ENCODE measurements at places on chromosomes 16 and 17.

DNA sequence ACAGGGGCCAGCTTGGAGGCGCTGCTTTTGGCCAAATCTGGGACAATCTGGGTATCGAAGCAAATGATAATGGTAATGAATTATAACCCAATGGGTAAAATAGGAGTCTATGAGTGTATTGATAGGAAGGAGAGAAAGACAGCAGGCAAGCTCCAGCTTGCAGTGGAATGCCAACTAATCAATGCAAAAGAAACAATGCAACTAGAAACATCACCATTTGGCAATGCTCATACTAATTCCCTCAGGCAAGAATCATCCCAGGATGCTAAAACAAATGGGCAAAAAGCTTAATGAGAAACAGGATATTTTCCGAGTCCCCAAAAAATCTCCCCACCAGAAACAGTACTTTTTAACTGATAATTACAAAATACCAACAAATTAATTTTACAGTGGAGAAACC, 64.7 kb downstream of the ADCY9 start:
- DNase-seq = no peak

- DNase-seq = no peak
These were observed 17.1 kb downstream of the FOXJ1 start for GRCh38 chr17:76123749-76124581.

DNA sequence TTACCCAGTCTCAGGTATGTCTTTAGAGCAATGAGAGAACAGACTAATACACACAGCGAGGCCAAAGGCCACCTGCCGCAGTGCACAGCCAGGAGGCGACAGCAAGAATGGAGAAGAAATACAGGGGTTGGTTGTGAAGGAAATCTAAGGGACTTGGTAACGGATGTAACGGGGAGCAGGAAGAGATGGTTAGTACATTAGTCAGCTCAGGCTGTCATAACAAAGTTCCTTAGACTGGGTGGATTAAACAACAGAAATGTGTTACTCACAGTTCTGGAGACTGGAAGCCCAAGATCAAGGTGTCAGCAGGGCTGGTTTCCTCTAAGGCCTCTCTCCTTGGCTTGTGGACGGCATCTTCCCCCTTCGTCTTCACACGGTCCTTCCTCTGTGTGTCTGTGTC, 47.1 kb downstream of the TVP23C start:
- DNase-seq = no peak

- DNase-seq = no peak
These were observed 2.1 kb downstream of the SKA2 start for GRCh38 chr17:59152925-59153324.

DNA sequence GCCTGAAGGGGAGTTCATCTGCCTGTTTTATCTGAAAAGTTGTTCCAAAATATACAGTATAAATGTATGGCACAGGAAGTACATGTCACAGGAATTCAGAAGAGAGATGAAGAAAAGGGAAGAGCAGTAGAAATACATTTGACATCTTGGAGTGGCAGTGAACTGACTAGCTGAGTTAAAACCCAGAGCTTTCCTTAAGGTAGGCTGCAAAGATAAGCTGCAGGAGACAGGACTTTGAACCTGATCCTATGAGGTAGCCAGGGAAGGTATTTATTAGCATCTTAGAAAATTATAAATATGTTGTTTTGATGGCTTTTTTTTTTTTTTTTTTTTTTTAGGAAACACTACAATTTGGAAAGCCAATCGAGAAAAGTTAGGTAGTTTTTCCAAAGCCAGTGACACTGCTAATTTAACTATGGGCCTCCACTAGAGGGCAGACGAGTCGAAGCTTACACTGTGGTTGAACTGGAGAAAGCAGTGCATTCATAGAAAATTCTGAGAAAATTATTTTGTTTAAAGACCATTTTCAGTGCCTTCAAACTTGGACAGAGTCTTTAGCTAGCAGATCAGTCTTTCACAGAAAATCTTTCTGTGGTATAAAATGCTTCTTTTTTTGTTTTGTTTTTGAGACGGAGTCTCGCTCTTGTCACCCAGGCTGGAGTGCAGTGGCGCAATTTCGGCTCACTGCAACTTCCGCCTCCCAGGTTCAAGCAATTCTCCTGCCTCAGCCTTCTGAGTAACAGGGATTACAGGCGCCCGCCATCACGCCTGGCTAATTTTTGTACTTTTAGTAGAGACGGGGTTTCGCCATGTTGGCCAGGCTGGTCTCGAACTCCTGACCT, 122.3 kb downstream of the SSH2 start:
- DNase-seq = peak; percentile 63

GRCh38 chr17:55690105-55690508, 32.6 kb downstream of the TMEM100 start:
- DNase-seq = no peak

DNA sequence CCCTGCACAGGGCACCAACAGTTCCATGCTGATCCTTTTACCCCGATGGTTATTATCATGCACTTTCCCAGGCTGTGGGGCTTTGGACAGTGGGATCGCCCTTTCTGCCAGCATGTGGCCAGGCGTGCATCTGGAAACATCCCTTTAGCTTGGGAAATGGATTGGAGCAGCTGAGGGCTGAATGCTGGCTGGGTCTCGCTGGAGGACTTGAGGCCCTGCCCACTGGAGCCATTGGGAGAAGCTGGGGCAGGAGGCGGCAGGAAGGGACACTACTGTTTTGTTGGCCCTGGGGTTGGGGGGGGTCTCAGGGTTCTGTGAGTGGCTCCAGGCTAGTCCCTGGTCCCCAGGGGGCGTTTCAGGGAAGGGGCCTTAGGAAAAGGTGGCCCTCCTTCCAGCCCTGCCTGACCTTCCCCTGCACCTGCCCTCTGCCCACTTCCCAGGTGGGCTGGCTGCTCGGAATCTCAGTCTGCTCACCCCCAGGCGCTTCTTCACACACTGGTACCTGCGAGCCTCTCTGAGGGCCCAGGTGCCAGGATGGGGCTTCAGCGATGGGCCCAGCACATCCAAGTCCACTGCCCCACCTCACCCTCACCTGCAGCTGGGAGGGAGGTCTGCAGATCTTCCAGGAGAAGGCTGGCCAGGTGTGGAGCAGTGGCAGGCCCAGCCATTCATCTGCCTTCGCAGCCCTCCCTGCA, 1.6 kb upstream of the ADGRG3 start:
- no peak for DNase-seq

DNA sequence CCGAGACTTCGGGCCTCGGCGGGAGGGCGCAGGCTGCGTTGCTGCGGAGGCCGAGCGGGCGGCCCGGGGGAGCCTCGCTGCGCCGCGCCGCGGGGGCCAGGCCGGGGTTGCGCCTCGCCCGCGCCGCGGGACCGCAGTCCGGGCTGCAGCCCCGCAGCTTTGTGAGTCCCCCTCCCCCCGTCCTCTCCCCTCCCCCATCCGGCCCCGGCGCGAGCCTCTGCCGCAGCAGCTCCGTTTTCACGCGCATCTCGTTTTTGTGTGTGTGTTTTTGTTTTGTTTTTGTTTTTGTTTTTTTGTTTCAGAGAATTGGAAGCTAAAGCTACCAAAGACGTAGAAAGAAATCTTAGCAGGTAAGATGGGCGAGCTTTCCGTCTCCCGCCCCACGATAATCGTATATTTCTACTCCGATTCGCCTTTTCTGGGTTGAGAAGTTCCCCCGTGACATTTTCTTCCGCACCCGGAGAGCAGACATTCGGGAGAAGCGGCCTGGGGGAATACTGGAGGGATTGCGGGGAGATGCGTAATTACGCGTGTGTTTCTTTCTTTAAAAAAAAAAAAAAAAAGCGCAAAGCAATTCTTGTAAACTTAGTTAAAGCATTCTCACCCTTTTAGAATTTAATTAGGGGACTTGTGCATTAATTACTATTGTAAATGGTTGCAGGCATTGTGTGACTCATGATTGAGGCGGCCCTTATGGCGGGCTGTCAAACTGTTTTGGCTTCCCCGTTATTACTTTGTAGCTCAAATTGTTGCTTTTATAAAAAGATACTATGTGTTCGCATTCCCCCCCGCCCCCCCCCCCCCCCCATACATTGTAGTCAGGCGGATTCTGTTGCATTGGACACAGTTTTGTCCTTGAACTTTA, 732 bp downstream of the TNRC6A start:
- peak; percentile 33 for DNase-seq

DNA sequence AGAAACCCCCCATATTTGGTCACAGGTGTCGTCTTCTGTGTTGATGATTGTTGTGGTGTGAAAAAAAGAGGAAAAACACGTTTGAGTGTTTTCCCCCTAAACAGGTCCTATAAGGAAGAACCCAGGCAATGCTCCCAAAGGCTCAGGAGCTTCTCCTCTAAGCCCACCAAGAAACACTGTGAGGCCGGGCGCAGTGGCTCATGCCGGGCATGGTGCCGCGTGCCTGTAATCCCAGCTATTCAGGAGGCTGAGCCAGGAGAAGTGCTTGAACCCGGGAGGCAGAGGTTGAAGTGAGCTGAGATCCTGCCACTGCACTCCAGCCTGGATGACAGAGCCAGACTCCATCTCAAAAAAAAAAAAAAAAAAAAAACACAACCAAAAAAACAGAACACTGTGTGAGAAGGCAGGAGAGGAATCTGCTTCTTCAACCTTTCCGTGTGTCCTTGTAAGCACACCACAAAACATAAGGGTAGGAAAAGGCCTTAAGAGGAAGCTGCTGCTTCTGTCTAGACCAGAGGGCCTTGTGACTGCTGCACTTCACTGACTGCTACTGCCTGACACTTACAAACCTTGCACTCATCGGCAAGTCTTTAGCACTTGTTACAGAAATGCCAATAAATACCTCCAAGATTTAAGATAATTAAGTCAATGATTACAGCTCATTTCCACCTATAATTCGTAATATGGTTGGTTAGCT, 9.3 kb downstream of the JPT1 start:
- DNase-seq = no peak

DNA sequence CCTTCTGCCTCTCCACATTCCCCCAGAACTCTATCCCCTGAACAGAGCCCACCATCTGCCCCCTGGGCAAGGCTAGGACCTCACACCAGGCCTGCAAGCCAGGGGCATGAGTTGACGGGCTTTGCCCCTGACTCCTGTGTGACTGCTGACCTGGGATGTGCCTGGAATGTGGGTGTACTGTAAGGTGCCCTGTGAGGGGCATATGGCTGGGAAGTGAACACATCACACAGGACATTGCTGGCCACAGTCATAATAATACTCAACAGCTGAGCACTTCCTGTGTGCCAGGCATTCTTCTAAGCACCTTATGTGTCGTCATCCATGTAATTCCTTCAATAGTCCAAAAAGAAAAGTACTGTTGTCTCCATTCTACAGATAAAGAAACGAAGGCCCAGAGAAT, 13.3 kb downstream of the CES4A start:
- no peak for DNase-seq

DNA sequence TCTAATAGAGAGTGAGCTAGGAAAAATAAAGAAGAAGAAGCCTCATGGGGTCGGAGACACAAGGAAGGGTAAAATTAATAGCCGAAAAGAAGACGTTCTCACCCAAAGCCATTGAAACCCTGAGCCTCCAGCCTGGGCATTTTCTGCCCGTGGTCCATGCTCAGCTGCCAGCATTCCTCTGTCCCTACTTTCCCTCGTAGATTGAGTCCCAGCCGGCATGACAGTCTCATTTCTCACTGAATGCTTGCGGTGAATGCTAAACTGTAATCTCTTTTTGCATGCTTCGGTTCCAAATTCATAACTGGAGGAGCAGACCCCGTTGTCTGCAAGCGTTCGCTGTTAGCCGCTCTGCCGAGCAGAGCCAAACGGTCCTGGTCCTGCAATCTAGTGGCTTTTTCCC, 54.0 kb upstream of the COX10 start:
- no peak for DNase-seq
